Femur (tissue), 1 donor: ENCODE measurements at places on chromosomes 5 and 9.

GRCh38 chr9:128323212-128323730, 632 bp downstream of the COQ4 start:
- no peak for DNase-seq

DNA sequence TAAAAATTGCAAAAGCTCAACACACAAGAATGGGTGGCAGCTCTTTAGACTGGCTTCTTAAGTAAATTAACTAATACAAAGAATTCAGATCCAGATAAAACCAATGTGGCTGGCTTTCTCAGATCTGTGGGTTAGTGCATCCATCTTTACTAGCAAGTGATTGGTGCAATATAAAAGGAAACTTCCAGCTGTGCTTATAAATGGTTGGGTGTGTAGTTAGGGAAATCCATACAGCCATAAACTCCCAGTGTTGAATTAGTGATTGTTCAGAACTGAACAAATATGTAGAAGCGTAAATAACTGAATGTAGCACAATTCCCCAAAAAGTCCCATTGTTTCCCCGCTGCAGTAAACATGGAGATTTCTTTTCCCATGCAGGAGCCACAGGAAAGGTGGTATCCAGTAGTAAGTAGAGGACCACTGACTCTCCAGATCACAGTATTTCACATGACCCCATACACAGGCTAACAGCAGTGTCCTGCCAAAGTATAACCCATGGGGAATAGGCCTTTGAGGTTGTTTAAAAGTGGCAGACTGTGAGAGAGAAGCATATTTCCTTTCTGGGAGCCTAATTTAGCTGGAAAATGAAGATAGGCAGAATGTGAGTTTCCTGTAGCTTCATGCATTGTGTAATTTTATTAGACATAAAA, 173.1 kb upstream of the SLC12A2 start:
- no peak for DNase-seq

GRCh38 chr5:57002959-57003485, 51.1 kb upstream of the MIER3 start:
- no peak for DNase-seq

- DNase-seq, result no peak
Measured at GRCh38 chr5:32130865-32131264, 43.3 kb downstream of the GOLPH3 start.

DNA sequence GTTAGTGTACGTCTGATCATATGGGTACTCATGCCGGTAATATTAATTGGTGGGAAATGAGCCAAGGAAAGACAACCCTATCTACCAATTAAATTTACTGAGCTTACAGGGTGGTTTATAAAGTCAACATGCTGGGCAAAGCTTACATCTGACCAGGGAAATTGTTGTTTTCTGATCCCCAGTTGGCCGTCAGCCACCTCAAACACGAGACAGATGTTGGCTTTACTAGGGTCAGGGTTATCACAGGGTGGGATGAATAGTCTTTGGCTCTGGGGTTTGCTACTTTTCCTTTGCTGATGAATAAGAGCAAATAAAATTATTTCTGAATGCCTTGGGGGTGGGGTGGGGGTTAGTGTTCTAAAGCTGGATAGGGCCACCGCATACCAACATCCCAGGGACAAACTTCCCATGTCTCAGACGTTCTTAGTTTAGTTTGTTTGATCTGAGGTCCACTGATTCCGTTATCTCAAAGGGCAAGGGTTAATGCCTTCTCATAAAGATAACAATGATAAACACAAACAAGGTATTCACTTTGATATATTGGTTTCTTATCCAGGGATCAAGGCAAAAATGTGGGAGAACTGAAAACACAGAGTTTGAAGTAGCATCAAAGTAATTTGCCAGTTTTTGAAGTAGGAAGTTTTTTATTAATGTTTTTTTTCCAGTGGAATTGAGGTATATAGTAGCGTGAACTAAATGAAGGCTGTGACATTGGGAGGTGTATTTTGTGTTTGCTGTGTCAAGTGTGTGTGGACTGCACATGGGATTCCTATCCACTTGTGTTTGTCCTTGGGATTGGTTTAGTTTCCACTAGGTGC, 109.1 kb upstream of the RPS23 start:
- peak; percentile 39 for DNase-seq

DNA sequence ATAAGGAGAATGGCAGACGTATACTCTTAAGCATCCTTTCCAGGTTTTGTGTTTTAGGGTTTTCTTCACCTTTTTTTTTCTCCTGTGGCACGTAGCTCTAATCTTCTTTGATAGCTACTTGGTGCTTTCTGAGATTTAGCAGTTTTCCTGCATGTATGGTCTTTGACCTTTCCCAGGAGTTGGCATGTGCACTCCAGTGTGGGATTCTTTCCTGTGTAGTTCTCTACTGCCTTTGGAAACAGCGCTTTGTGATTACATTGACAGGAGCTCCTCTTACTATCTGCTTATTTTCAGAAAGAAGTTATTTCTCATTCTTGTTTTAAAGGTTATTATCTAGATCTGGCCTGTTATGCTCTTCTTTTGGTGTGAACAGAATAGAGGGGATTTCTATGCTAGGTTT, 65.5 kb downstream of the UNC13B start:
- DNase-seq, result no peak

DNA sequence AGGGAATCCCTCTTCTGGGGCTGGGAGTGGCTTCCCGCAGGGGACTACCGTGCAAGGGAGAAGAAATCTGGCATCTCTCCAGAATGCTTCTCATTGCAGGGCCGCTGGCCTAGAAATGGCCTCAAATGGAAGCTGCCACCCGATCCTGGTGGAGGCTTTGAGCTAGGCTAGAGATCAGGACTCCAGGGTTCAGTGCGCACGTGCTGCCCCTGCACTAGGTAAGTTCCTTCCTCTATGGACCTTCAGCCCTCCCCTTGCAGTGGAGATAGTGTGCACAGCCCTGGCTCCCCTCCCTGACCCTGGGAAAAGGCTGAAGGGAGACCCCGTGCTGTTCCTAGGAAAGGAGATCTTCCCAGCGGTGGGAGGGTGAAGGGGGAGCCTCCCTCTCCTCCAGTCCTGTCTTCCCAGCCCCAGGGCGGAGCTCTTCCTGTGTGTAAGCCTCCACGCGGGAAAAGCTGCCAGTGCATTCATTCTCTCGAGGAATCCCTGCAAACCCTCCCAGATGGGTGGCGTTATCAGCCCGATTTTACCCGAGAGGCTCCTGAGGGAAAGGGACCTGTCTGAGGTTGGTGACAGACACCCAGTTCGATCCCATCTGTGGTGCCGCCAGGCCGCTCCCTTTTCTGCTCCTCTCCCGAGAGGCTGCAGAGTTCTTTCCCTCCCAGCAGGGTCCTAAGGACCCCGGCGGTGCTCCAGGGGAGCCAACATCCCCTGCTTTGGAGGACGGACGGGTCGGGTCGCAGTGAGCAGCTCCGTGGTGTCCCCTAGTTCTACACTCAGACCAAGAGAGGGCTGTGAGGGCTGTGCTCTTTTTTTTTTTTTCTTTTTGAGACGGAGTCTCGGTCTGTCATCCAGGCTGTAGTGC, 1.4 kb upstream of the CERCAM start:
- no peak for DNase-seq

- no peak for DNase-seq
Measured at GRCh38 chr5:66814146-66814991, 218.2 kb downstream of the MAST4 start.

GRCh38 chr9:89449261-89449671, 48.6 kb downstream of the SEMA4D start:
- no peak for DNase-seq

GRCh38 chr9:18989865-18990264, 43.1 kb downstream of the SAXO1 start:
- DNase-seq, result no peak

GRCh38 chr5:97121848-97122247, 20.6 kb downstream of the LIX1 start:
- DNase-seq, result no peak

GRCh38 chr5:14407746-14408175, 173.8 kb upstream of the OTULINL start:
- DNase-seq, result peak; percentile 32

GRCh38 chr9:135355521-135356011, 124.0 kb upstream of the PPP1R26 start:
- DNase-seq, result no peak

DNA sequence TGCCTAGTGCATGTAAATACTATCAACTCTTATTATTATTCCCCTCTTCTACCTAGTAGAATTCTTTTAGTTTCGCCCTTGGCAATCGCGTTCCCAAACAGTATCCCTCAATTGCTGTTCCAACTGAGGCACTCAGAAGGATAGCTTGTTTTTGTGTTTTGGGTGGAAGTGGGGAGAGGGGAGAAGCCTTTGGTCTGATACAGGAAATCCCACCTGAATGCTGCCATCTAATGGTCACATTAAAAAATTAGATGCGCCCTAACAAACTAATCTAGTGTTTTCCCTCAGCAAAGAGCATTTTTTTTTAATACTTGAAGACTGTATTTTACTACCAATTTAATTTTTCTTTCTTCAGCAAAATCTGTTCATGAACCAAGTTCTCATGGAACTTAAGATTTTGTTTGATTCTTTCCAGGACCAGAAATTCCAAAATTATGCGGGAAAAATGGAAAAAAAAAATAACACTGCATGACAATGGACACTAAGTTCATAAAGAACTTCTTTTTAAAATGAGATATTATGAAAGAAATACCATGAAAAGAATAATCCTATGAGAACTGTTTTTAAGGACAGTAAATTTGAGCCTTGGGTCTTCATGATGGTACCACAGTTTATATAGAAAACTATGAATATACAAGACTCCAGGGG, 22.2 kb upstream of the GLDC start:
- no peak for DNase-seq

DNA sequence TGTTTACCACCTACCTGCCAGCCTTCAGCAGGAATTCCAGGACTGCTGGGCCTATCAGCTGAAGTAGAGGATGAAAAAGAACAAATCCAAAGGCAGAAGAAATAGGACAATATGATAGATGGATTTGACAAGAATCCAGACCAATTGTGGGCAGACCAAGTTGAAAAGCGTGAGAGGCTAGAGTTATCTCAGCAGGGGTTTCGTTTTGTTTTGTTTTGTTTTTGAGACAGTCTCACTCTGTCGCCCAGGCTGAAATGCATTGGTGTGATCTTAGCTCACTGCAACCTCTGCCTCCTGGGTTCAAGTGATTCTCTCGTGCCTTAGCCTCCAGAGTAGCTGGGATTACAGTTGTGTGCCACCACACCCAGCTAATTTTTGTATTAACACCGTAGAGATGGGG, 113.2 kb downstream of the PALM2AKAP2 start:
- no peak for DNase-seq

DNA sequence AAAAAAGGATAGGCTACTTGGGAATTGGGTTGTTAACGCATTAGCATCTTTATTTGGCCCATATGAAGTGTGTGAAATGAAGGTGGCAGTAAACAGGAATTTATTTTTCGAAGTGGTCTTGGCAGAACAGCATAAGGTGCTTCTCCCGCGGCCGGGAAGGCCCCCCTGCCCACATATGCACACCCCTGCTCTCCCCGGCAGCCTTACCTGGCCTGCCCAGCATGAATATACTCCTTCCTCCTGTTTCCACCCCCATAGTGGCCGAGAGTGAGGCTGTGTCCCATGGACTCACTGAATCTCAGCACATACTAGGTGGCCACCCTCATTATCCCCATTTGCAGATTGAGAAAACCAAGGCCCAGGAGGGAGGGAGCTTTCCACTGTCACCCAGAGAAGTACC, 54.0 kb upstream of the OLFM1 start:
- DNase-seq, result no peak

GRCh38 chr9:1429297-1429696, 379.1 kb downstream of the DMRT2 start:
- peak; percentile 51 for DNase-seq

DNA sequence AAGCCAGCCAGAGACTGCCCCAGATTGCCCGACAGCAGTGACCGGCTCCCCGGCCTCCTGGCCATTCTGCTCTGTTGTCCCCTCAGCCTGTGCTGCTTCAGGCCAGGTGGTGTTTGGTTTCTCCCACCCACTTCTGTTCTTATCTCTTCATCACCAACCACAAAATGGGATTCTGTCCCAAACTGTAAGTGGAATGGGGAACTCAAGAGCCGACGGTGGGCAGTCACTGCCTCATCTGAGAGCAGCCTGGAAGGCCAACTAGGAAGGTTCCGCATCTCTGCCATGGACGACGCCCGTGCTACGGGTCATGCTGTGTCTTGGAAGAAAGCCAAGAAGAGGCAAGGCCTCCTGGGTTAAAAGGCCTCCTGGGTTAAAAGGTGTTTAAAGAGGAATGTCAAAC, 219.0 kb upstream of the PIK3R1 start:
- DNase-seq, result no peak

DNA sequence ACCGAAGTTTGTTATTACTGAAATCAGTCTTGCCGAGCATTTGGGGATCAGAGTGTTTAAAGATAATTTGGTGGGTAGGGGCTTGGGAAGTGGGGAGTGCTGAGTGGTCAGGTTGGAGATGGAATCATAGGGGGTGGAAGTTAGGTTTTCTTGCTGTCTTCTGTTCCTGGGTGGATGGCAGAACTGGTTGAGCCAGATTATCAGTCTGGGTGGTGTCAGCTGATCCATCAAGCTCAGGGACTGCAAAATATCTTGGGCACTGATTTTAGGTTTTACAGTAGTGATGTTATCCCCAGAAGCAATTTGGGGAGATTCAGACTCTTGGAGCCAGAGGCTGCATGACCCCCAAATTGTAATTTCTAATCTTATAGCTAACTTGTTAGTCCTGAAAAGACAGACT, 5.4 kb upstream of the ANKRD31 start:
- DNase-seq, result no peak

GRCh38 chr5:117473165-117473564, 898.5 kb upstream of the SEMA6A start:
- no peak for DNase-seq

- DNase-seq, result no peak
Measured at GRCh38 chr9:137955586-137955985, 78.0 kb downstream of the CACNA1B start.

DNA sequence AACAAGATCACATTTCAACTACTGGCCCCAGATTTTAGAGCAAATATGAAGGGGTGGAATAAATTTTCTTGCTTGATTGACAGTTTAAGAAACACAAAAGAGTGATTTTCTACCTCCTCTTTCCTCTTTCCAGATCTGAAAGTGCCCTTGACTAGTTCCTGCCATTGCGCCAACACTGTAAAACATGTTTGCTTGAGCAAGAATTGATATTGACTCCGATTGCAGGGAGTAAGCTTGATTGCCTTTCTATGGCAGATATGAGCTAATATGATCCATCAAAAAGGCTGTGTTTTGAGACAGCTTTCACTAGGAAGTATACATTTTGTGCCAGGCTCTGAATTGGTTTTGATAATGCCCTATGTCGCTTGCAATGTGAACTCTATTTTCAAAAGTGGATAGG, 508.8 kb downstream of the SEMA5A start:
- no peak for DNase-seq

- peak; percentile 32 for DNase-seq
Measured at GRCh38 chr9:18678821-18679590, 205.1 kb downstream of the ADAMTSL1 start.

GRCh38 chr9:35745569-35745968, 3.5 kb downstream of the GBA2 start:
- no peak for DNase-seq

DNA sequence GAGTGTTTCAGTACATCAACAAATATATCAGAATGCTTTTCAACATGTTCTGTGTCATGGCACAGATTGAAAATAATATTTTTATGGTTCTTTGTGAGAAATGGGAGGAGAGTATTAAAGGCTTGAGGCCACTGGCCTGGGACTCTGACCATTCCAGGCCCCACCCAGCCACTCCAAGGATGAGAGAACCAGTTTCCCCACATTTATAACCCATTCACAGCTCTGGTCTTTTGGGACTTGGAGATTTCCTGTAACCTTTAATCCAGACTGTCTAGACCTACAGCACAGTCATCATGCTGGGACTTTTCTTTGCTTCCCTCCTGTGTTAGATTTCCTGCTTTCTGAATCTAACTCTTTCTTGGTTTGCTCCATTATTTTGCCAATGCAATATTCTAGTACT, 389.6 kb downstream of the KIAA0825 start:
- DNase-seq, result no peak
